ENCODE measurements at places on chromosomes 16 and 17.

GRCh38 chr16:54633943-54634362 is 296.7 kb upstream of the IRX5 start:
- peak; percentile 36 for DNase-seq

DNA sequence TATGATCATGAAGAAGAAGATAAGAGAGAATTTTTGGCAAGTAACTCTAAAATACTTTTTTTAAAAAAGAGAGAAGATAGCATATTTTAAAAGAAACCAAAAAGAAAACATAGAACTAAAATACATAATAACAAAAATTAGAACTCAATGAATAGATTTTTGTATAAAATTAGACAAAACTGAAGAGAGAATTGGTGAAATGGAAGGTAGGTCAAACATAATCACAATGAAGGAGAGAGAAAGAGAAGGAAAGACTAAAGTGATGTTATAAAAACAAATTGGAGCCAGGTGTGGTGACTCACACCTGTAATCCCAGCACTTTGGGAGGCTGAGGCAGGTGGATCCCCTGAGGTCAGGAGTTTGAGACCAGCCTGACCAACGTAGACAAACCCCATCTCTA is 211.5 kb downstream of the AXIN2 start:
- DNase-seq = no peak

GRCh38 chr16:85880861-85881260 is 18.1 kb upstream of the IRF8 start:
- DNase-seq = no peak

DNA sequence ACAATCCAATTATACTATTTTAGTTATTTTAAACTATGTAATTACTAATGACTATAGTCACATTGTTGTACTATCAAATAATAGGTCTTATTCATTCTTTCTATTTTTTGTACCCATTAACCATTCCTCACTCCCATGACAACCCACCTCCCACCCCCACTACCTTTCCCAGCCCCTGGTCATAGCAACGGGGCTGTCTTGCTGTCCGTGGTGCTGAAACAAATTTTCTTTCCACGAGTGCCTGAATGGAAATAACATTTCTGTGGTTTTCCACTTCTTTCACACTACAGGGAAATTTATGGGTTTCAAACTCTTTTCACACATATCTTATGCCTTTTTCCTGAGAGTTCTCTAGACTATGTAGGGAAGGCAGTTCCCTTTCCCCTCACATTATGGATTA is 326.6 kb downstream of the PHKB start:
- DNase-seq = peak; percentile 46
